ENCODE measurements at places on chromosomes 11 and 22.
A peak's percentile ranks its signal among the peaks of the same experiment; 100 is the strongest.

DNA sequence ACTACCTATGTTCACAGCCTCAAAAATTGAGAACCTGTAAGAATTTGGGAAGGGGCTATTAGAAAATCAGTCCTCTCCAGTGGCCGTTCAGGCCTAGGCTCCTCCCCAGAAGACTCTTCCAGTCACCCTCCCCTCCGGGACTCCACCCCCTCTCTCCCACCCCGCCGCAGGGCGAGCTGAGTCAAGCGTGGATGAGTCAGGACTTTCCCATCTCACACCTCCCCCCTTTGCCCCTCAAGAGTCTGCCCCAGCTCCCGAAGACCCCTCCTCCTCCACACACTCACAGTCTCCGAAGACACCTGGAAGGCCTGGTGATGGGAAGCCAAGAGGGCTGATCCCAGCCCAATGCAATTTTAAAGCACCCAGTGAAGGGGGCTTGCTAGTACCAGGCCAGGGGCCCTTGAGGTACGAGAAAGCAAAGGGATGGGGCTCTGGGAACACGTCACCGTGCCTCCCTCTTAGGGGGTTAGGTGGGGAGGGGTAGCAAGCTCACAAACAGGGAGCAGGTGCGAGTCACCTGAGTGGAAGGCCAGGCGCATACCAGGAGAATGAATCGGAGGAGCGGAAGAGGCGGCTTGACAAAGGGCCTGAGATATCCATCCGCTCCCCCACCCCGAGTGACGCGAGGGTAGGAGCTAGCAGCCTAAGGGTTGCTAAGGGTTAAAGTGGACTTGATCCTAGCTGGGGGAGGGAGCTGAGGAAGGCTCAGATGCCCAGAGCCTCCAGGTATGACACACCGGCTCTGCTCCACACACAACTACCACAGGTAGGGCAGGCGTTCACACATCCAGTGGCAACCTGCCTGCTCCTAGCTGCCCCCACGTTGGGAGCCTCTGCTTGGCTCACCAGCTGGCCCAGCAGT is 13.6 kb downstream of the BCL9L start:
- DNase-seq = no peak

DNA sequence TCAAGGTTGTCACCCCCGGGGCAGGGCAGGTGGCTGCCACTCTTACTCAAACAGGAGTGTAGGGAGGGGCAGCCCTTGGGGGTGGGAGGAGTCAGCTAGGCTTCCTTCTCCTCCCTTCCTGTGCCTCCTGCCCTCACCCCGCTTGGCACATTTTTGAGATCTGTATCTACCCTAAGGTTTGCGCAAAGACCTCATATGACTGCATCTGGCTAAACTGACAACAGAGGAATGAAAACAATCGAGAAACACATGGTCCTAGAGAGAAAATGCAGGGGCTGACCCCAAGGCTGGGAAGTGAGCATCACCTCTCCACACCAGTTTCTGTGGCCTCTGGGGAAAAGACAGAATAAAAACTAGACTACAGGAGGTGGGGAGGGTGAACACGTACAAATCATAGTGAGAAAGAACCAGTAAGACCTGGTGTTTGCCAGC is 28.1 kb downstream of the IGSF9B start:
- DNase-seq = peak; percentile 40

DNA sequence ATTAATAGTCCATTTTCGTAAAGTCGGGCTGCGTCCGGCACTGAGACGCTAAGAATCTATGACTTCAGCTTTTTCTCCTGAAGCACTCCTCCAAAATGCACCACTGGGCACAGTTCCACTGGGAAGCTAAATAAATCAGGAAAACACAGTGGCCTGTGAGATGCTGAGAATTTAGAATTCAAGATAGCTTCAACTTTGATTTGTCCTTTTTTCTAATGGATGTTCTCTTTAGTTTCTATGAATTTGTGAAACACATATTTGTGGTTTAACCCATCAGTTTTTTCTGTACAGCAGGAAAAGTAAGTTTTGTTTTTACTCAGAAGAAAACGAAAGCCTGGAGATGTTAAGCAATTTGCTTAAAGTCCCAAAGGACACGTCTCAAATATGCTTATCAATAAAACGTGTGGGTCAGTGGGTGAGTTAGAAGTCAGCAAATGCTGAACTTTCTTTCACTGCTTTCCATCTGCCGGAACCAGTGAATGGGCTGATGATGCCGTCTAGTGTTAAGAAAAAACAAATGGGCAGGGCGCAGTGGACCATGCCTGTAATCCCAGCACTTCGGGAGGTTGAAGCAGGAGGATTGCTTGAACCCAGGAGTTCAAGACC is 40.7 kb upstream of the CLMP start:
- DNase-seq = no peak

DNA sequence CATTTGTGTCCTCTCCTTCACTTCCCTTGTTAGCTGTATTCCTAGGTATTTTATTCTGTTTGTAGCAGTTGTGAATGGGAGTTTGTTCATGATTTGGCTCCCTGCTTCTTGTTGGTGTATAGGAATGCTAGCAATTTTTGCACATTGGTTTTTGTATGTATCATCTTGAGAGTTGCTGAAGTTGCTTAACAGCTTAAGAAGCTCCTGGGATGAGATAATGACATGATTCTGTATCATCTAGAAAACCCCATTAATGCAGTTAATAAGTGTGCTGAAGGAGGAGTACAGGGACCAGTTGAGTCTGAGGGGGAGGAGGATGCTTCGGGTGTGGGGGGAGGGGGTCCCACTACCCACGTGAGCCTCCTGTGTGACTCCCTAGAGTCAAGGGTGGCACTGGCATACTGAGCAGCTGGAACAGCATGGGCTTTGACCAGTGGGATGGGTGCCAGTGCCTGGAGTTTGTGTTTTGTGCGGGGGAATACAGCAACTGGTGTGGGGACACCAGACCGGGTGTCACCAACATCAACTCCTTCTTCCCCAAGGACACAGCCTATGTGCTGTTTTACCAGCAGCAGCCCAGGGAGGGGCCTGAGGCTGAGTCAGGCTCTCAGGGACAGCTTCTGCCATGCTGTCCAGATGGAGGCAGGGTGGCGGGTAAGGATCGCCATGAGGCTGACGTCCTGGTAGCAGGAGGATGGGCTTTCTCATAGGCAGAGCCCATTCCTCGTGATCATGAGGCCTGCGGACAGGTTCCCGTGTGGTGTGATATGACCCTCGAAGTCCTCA is 24.1 kb downstream of the USP35 start:
- no peak for DNase-seq

- DNase-seq = no peak
Measured at GRCh38 chr11:22787551-22788162, 41.9 kb downstream of the SVIP start.

DNA sequence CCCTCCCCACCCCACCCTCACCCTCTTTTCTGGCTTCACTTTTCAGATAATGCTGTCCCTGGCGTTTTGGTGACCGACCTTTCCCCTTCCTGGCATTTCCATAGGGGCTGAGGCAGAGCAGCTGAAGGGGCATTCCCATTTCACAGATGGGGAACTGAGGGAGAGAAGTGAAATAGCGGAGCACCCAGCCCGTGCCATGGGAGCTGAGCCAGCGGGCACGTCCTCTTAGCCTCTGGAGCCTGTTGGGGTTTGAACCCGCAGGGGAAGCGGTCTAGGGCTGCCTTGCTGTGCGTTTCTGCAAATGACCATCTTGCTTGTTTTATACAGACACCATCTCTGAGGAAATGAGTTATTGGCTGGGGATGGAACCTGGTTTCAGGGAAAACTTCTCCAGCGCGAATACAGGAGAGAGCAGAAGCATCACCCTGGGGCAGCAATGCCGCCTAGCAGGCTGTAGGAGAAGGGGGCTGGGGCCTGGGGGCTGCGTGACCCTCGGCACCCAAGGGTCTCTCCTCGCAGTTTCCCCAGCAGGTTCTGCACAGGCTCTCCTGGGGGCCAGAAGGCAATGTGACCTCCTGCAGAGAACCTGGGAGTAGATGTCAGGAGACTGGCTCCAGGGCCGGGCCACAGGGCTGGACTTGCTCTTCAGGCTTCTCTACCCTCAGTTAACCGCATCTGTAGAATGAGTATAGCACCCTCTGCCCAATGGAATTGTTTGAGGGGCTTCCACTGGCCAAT is 1.5 kb downstream of the PTPRJ start:
- DNase-seq = peak; percentile 63

DNA sequence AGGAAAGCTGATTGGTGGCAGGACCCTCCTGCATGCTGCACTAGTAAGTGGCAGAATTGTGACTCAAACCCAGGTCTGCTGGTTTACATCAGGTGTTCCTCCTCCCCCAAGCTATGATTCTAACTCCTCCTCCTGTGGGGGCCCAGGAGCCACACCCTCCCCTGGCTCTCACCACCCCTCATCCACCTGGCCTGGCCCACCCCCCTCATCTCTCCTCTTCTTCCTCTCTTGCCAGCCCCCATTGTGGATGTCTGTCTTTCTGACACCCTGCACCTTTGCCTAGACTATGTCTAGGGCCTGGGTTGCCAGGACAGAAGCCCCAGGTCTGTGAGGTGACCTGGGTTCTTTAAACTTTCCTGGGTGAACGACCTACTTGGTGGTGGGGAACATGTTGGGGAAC is 59.9 kb downstream of the GRIK4 start:
- no peak for DNase-seq

- DNase-seq = no peak
Measured at GRCh38 chr11:85021058-85021457, 606.1 kb downstream of the DLG2 start.
